Breast epithelium (tissue), 4 donors: ENCODE measurements at places on chromosomes 5 and 9. TPM values are rescaled to one million over a fixed set of nuclear protein-coding genes. Genes with fewer than 3 reads are reported as not detected.

GRCh38 chr9:86975036-86975435 is 27.7 kb upstream of the GAS1 start:
- DNase-seq, result no peak

Gene TMEM38B
- 8.5 TPM for total RNA-seq

GRCh38 chr5:142757564-142757963 is 12.6 kb upstream of the ARHGAP26 start:
- DNase-seq, result no peak

GRCh38 chr5:135878156-135878620 is 17.5 kb downstream of the IL9 start:
- DNase-seq, result no peak

DNA sequence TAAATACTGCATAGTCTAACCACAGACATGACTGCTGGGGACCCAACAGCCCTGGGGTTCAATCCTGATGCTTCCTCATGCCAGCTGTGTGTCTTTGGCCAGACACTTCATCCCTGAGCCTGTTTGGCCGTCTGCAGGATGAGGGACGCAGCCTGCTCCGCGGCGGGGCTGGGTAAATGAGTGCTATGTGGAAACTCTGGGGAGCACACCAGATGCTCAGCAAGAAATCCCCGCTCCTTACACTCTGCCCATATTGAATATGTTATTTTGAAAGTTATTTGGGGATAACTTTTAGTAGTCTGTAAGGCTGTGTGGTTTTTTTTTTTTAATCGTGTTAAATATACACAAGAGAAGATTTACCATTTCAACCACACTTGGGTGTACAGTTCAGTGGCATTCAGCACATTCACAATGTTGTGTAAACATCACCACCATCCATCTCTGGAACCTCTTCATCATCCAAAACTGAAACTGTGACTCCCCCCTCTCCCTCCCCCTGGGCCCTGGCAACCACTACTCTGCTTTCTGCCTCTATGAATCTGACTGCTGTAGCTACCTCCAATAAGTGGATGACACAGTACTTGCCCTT is 42.7 kb downstream of the SH3PXD2B start:
- peak; percentile 52 for DNase-seq

DNA sequence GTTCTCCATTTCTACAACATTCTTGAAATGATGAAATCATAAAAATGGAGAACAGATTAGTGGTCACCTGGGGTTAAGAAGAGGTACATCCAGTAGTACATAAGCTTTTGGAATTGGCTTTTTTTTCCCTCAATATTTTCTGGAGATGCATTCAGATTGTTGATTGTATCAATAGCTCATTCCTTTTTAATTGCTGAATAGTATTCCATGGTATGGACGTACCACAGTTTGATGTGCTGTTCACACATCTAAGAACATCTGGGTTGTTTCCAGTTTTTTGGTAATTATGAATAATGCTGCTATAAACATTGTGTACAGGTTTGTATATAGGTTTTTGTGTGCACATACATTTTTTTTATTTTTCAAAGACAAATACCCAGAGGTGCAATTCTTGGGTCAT is 130.0 kb downstream of the PPP2R2B start:
- no peak for DNase-seq

GRCh38 chr5:80925931-80926330 is 34.2 kb upstream of the RASGRF2 start:
- DNase-seq, result no peak

Gene SPATA31C1
- not detected for total RNA-seq

GRCh38 chr5:154315196-154315595 is 124.7 kb downstream of the GALNT10 start:
- no peak for DNase-seq

Gene AJM1
- 2.3 TPM for total RNA-seq

Gene PCDHA11
- total RNA-seq, result 3.4 TPM

DNA sequence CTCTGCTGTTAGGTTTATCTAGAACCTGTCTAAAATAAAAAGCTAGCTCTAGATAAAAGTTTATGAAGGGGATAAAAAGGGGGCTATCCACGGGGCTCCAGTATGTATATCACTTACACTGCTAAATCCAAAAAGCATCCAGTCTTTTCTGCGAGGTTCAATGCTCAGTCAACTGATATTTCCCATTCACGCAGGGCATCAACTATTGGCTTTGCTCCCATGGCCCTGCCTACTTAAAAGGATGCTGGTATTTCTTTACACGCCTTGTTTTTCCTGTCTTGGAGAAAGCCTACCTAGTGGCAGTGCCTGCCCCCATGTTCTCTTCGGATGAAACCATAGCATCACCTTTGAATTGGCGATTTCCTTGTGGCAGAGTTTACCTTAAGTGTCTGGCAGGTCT is 8.1 kb downstream of the SPRY4 start:
- no peak for DNase-seq

Gene IFNB1
- total RNA-seq, result not detected

DNA sequence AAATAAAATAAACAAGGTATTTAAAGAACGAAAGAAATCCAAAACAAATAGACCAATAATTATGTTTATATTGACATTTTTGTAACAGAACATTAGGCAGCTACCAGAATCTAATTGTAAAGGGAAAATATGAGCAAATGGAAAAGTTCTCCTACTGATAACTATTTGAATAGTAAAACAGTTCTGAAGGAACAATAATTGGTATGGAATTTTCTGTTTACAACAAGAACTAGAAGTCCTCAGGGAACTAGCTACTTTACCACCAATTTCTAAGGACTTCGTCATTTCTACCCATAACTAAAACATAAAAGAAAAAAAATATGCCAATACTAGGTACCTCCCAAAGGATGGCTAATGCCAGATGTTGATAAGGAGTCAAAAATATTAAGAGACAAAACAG is 58.5 kb downstream of the AP3B1 start:
- DNase-seq, result no peak

- no peak for DNase-seq
Observed at GRCh38 chr5:73815631-73816030, 189.6 kb downstream of the ARHGEF28 start.

Gene GGTA1
- total RNA-seq, result 11.4 TPM

DNA sequence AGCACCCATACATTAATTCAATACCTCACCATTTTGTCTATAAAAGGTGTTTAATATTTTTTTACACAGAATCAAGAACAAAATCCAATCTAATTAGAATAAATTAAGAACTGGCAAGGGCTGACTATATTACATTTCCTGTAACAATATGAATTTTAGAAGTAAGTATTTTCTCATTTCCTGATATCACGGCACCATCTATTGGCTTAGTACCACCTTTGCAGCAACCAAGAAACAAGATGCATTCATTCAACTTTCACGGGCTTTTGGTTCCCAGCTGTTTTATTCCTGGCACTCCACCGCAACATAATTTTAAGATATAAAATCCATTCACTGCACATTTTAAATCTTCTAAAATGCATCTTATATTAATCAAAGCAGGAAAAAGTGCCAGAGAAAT is 20.6 kb downstream of the PSMB7 start:
- DNase-seq, result no peak

Gene CKS2
- 21.7 TPM for total RNA-seq

DNA sequence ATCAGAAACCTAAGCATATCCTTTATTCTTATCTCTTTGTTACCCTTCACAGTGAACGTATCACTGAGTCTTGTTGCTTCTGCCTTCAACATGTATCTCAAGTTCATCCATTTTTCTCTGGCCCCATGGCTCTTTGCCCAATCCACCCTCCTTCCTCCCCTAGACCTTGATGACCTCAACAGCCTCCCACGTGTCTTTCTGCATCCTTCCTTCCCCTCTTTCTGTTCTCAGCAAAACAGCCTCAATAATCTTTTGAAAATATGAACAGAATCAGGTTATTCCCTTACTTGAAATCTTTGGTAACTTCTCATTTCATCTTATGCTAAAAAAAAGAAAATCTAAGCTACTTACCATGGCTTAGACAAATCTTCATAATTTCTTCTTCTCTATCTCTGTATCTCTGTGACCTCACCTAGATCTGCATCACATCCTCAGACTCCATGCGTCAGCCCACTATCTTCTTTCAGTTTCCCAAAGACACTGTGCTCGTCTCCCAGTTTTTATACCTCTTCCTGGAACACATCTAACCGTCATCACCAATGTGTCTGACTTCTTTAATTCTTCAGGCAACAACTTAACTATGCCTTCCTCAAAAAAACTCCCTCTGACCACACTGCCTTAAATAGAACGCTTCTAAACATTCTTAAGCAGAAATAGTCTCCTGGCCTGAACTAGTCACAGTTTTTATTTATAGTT is 208.0 kb downstream of the PARP8 start:
- DNase-seq, result no peak

- DNase-seq, result no peak
Observed at GRCh38 chr9:99782962-99783718, 38.5 kb upstream of the NR4A3 start.

DNA sequence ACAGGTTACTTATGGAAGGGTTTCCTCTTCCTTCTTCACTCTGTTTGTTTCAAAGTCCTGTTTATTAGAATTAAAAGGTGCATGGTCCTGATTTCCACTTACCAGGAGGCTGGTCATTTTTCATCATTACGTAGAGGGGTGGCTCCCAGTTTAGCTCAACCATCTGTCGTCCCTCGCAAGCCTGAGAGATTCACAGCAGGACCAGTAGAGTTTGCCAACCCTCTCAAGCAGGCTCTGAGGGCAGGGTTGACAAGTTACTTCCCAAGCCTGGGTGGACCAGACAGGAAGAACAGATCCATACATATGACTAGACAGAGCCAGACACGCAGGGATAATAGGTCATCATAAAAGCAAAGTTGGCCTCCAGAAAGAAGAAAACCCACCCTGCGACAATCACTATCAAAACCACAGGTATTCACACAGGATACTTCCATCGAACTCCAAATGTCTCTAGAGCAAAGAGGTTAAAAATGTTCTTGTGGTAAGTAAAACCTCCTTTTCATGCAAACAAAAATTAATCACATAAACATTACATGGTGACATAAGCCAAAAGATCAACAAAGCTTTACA is 151.9 kb downstream of the ELAVL2 start:
- no peak for DNase-seq

DNA sequence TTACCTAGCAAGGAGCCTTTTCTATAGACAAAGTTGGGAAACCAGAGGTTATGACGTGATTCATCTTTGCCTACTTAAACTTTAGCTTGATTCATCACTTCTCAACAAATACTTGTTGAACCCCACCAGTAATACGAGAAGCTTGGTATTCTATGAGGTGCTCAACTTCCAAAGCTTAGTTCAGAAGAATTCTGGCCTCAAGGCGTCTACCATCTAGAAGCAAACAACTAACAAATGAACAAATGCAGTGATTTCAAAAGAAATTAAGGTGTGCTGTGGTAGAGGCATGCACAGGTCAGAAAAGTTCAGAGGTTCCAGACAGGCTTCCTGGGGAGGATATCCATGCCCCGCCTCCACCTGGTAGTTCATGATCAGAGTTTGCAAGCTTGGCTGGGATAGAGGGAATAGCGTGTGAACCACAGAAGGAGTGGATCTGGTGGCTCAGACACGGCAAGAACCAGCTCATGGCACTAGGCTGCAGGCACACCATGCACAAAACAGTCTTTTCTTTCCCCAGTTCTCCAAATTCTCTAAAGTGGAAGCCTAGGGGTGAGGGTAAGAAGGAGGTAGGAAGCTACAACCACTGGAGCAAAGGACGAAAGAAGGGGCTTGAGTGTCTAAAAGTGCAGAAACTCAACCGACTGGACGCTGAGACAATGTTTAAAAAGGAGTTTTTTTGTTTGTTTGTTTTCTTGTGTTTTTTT is 473.0 kb downstream of the RAB3C start:
- DNase-seq, result no peak

Gene SH3TC2
- 2.3 TPM for total RNA-seq

Gene FOXD4L4
- total RNA-seq, result not detected

GRCh38 chr5:57186194-57186593 is 12.3 kb downstream of the GPBP1 start:
- DNase-seq, result no peak

Gene DMRT3
- total RNA-seq, result 0.33 TPM

DNA sequence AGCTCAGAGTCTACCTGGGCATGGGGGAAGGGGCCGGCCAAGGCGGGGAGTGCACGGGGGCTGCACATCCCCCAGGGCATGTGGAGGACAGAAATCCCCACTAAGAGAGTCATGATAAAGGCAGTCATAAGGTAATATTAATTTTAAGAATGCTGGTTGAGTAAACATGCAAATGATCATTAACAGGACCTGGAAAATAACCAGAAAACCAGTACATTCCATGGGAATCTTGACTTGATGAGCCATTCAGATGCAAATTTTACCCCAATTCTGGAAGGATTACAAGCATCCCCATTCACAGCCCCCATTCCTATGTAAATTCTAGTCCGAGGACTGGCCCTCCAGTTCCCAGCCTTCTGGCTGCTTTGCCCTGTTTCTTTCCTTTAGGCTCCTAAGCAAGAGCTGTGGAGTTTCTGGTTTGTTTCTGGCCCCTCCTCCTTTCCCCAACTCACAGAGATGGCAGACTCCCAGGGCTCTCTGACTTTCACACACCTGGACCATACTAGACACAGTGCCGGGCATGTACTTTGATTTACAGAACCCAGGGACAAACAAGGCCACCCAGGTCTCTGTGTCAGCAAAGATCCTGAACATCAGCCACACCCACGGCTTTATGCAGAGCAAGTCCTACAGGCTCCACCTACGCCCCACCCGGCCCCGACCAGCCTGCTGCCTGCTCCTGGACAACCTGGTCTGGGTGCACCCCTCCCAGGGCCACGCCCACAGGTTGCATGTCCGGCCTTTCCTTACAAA is 62.7 kb downstream of the SEMA4D start:
- DNase-seq, result peak; percentile 61

DNA sequence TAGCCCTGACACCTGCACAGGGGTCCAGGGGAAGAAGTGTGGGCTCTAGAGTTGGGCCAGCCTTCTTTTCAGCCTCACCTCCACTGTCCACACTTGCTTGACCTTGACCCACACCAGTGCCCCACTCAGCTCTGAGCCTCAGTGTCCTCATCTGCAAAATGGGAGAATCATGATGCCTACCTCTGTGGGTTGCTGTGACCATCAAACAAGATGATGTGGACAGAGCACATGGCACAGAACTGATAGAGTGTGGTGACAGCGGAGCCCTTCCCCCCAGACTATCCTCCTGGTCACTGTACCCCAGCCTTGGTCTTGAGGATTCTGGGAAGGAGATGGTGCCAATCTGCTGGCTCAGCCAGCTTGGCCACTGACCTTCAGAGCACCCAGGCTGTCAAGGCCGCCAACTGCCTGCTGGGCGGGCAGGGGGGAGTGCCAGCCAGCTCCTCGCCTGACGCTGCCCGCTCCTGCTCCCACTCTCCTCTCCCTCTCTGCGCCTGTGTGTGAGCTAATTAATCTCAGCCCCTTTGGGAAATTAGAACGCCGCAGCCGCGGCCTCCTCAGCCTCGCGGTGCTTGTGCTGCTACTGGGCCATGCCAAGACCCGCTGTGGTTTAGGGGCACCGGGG is 16.7 kb downstream of the CXXC5 start:
- DNase-seq, result no peak

DNA sequence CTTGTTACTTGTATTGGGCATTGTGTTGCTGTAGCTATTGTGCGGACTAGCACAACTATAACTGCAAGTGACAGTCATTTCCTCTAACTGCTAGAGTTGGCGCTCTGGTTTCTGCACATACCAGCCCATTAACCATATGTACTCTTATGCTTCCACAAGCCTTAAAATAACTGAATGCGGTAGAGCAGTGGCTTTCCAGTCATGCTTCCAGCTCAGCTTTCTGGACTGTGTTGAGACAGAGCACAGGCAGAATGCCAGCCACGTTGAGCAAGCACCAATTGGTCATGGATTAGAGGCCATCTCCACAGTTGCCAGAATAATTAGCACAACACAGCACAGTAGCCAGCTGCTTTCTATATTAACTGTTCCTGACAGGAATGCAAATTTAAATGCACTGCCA is 12.2 kb downstream of the INVS start:
- no peak for DNase-seq

Gene DNAI1
- total RNA-seq, result 1.6 TPM

GRCh38 chr5:178476531-178476930 is 113.7 kb downstream of the COL23A1 start:
- DNase-seq, result no peak

GRCh38 chr5:155728857-155729683 is 597.9 kb upstream of the SGCD start:
- DNase-seq, result no peak
